ENCODE measurements at places on chromosomes 3 and 15. TPM values are rescaled to one million over a fixed set of nuclear protein-coding genes. Genes with fewer than 3 reads are reported as not detected.

DNA sequence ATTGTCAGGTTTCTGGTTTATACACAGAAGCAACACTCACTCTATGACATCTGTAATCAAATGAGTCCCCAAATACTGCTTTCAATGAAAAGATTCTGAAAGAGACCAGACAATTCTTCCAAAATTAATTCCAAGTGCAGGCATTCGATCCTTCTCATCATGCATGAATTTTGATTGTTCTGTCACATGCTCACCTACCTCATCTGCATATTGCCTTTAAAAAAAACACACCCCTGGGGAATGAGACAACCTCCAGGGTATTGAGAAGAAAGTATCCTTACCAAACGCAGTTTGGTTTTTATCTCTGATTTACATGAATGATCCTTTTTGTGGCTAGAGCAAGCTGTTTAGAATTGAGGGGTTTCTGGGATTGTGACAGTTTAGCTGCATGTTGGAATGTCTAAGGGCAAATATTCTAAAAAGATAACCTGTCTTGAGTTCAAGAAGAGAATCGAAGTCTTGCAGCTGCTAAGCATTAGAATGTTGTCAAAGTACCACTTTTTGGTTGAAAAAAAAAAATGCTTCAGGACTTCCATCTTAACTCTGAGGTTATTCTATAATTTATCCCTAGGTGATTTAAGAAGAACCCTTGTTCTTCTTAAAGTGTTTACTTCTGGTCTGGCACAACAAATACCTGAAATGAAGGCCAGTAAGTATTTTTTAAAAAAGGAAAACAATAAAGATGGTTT is 653.1 kb downstream of the RBMS3 start:
- no peak for DNase-seq

The CFAP161 gene
- total RNA-seq, result not detected

The GOLGA8J gene
- not detected for total RNA-seq

DNA sequence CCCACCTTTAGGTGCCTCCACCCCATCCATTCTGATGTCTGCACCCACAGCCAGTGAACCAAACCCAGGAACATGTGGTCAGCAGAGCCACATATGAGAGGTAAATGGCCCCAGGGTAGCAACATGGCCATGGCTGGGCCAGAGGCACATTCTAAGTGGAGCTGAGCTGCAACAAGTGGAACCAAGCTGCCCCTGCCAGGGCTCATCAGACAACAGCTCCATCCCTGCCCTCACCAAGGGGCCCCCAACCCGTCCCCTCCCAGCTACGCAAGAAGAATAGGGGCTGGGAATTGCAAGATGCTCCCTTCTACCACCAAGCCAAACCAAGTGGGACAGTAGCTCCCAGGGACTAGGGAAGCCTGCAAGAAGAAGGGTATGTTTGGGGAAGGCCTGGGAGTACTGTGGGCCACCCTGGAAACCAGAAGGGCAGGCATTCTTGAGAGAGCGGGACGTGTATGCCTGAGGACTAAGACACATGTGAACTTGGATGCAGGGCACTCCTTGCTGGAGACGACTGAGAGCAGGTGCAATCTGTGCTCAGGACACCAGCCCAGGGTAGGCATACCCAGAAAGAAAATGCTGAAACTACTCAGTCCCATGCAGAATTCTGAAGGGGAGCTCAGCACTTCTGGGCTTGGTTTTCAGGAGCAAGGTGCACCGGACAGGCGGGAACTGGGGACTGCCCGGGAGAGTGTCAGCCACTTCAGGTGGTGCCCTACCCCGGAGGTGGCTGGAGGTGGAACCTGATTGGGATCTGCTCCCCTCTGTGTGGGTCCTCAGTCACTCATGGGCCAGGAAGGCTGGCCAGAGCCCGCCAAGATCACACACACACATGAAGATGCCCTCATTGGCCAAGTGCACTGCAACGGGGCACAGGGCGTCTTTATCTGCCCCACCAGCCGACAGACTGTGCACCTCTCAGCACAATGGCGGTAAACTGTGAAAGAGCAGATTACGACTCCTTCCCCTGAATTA is 9.5 kb downstream of the MYL3 start:
- no peak for DNase-seq

GRCh38 chr3:41681479-41681878 is 280.4 kb downstream of the ULK4 start:
- peak; percentile 40 for DNase-seq

The TRIM71 gene
- 68.4 TPM for total RNA-seq

GRCh38 chr3:152176241-152176640 is 92.5 kb upstream of the MBNL1 start:
- no peak for DNase-seq

GRCh38 chr15:75776065-75776423 is 63.4 kb upstream of the CSPG4 start:
- peak; percentile 76 for DNase-seq

The KY gene
- not detected for total RNA-seq

The GABRB3 gene
- total RNA-seq, result not detected

The MCF2L2 gene
- total RNA-seq, result 4.6 TPM

GRCh38 chr3:174639406-174639805 is 219.7 kb upstream of the NAALADL2 start:
- no peak for DNase-seq

DNA sequence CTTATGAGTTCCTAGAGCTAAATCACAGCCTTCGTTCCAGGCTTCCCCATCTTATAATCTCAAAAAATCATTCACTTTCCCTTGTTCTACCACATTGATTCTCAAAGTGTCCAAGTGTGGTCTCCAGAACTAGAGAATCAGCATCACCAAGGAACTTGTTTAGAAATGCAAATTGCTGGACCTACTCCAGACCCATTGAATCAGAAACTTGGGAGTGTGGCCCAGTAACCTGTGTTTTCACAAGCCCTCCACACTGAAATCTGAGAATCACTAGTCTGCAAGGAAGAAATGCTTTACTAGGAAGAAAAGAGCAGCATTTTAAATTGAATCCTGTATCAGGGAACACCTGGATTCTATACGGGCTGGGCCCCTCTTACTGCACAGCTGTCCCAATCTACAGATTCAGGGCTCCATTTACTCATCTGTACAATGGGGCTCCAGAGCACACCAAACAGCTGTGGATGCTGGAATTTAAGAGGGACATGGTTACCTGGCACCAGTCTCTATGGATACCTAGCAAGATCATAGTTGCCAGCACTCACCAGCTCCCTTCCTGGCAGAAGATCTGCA is 3.9 kb downstream of the MEGF11 start:
- no peak for DNase-seq

DNA sequence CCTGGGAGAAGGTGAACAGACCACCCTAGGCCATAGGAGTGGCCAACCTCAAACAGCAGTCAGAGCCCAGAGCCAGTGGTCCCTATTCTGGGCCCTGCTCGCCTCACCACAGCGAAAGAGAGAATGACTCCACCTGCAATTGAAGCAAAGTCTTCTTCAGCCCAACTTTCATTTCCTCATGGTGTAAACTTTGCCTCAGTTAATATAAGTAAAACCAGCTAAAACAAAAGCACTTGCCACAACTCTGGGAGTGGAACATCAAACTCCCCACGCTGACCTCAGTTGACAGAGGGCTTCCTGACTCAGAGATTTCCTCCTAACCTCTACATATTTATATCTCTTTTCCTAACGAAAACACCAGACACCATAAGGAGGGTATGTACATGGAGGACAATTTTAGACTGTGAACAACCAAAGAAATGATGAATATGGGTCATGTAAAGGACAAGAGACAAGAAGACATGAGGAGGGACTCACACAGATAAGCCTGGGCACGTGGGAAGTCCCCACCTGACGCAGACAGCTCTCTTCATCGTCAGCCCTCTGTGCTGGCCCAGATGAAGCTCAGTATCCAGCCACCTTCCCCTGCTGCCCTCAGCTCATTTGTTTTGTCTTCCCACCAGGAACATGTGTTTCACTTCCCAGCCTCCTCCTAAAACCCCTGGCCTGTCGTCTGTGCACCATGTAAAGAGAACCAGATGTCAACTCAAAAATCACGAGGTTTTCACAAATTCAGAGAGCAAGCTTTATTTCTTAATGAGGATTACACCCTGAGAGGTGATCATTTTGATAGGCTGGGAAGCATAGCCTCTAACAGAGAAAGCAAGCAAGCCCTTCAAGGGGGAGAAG is 140.9 kb downstream of the KCNMB2 start:
- no peak for DNase-seq

DNA sequence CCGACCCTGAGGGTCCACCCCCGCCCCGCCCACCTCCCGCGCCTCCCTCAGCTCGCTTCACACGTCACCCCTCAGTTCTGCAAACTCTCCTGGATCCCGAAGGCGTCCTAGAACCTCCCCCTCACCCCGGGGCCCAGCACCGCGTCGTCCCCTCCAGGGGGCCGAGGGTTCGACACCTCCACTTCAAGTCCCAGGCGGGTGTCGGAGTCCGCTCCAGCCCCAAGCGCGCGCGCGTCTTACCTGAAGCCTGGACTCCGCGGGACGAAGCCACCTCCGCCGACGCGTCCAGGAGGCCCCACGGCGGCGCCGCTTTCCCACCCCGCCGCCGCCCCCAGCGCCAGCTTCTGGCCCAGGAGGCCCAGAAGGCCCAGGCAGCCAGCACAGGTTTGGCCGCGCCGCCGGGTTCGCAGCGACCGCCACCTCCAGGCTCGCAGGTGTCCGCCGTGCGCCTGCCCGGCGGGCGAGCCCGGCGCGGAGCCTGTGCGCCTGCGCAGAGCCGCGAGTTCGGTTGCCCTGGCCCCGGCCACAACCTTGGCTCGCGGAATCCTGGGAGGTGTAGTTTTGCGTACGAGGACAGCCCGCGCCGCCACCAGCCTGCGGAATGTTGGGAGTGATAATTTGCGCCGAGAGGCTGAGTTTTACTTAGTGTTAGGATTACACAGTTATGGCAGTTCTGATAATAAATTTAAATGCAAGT is at the start of gene POMGNT2:
TSS of gene POMGNT2 (minus strand) at position 484 of the 697 bp plus-strand sequence. CDS start 24,648 bp downstream, outside the sequence.
- DNase-seq, result peak; percentile 88

The THSD4 gene
- total RNA-seq, result 0.29 TPM
